ENCODE measurements at places on chromosomes 7 and 10.
A peak's percentile ranks its signal among the peaks of the same experiment; 100 is the strongest.

- no peak overlapping the region for H3K4me3 ChIP-seq
- H3K4me1 ChIP-seq: no peaks in the 10 kb centered on the region
- DNase-seq: no peak
- H3K36me3 ChIP-seq: no peaks in the 10 kb centered on the region
Measured at GRCh38 chr7:90777886-90778285, 181.8 kb downstream of the CDK14 start.

- no peaks in the 10 kb centered on the region for H3K36me3 ChIP-seq
- peaks cover 4% of the 10 kb centered on the region for H3K4me1 ChIP-seq
- H3K27me3 ChIP-seq: no peaks in the 10 kb centered on the region
- H3K4me3 ChIP-seq: no peak overlapping the region
Measured at GRCh38 chr7:21548491-21548890, 5.7 kb downstream of the DNAH11 start.

DNA sequence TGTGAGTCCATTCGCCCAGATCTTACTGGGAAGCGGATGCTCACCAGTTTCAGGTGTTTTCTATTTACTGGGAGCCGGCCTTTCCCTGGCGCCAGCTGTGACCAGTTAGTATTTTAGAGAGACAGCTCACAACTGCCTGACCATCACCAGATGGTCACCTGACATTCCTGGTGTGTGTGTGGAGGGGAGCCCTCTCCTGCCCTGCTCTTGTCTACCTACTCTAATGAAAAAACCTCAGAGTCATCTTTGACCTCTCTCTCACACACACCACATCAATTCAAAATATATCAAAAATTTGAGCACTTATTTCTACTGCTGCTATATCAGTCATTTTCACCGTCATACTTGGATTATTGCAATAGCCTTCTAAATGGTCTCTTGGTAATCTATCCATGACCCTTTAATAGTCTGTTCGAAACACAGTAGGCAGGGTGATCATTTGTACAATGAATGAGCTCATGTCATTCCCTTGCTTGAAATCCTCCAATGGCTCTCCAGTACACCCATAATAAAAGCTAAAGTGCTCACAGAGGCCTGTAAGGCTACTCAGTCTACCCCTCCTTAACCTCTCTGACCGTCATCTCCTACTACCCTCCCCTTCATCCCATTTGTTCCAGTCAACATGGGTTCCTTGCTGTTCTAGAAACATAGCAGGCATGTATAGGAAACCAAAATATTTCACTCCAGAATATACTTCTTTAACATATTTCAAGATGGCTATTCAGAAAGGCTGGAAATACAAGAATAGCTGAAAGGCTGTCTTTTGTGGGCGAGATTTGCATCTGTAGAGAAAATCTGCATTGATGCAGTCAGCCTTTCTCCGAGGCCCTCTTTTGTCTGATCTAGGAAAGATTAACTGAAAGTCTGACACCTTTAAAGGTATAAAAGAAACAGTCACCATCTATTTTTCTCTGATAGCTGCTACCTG is 17.5 kb upstream of the NT5C3A start:
- no peak overlapping the region for H3K27ac ChIP-seq
- no peak for DNase-seq
- no peaks in the 10 kb centered on the region for H3K27me3 ChIP-seq
- H3K4me3 ChIP-seq: no peak overlapping the region

DNA sequence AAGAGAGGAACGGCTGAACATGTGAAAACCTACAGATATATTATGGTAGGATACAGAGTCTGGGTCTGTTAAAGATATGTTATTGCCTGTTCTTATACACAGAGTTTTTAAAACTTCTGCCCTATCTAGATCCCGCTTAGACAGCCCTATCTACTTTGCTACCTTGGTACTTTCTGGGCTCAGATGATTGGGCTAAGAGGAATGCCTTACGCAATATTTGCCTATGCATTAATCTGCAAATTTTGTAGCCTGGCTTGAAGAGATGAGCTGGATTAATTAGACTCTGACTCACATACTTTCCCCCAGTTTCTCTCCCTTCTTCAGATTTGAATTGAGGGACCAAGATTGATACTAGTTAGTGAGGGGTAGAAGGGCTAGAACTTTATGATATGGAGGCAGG is 33.6 kb upstream of the A1CF start:
- H3K27ac ChIP-seq: no peak overlapping the region
- H3K27me3 ChIP-seq: no peaks in the 10 kb centered on the region
- no peaks in the 10 kb centered on the region for H3K36me3 ChIP-seq
- no peak overlapping the region for H3K4me3 ChIP-seq
- H3K4me1 ChIP-seq: no peaks in the 10 kb centered on the region

- H3K27ac ChIP-seq: peak overlapping the region; percentile 78
- no peaks in the 10 kb centered on the region for H3K4me1 ChIP-seq
- H3K4me3 ChIP-seq: no peak overlapping the region
Measured at GRCh38 chr7:130891254-130892094, 157.5 kb upstream of the KLF14 start.

DNA sequence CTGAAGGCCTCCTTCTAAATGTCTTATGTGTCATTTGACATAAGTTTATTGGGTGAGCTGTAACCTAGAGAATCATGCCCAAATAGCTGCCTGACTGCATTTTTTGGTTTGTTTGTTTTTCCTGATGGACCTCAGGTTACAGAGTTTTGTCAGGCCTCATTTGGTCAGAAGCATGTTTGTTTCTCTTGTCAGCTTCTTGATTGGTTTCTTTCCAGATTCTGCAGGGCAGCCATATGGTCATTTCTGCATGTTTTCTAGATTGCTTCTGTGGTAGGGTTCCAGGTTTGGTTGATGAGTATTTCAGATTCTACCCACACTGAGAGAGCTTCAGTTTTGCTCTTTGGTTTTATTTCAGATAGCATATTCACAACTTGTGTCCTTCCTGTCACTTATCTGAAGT is 28.0 kb downstream of the GLCCI1 start:
- H3K4me1 ChIP-seq: no peaks in the 10 kb centered on the region
- H3K27me3 ChIP-seq: no peaks in the 10 kb centered on the region
- DNase-seq: no peak
- no peak overlapping the region for H3K27ac ChIP-seq

- no peaks in the 10 kb centered on the region for H3K36me3 ChIP-seq
- no peak for DNase-seq
- no peak overlapping the region for H3K27ac ChIP-seq
- no peaks in the 10 kb centered on the region for H3K4me1 ChIP-seq
- H3K27me3 ChIP-seq: no peaks in the 10 kb centered on the region
- H3K4me3 ChIP-seq: no peak overlapping the region
Measured at GRCh38 chr7:108181073-108181985, 51.2 kb upstream of the LAMB4 start.

DNA sequence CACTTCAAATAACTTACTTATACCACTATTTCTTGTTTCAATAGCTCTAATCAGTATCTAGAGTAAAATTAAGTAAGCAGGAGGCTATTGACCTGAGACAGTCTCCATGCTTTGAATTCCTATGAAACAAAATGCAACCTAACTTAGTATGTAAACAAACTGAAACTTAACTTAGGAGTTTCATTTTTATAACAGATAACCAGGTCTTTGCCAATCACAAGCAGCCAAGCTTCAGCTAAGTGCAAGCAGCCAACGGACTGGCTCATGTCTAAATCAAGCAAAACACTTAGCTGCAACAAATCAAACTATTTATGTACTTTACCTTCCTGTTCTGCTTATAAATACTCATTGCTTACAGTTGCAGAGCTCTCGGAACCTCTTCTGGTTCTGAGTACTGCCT is 4.4 kb upstream of the GSTK1 start:
- H3K27me3 ChIP-seq: no peaks in the 10 kb centered on the region
- no peak overlapping the region for H3K4me3 ChIP-seq
- H3K4me1 ChIP-seq: peaks cover 4% of the 10 kb centered on the region
- no peak for DNase-seq

DNA sequence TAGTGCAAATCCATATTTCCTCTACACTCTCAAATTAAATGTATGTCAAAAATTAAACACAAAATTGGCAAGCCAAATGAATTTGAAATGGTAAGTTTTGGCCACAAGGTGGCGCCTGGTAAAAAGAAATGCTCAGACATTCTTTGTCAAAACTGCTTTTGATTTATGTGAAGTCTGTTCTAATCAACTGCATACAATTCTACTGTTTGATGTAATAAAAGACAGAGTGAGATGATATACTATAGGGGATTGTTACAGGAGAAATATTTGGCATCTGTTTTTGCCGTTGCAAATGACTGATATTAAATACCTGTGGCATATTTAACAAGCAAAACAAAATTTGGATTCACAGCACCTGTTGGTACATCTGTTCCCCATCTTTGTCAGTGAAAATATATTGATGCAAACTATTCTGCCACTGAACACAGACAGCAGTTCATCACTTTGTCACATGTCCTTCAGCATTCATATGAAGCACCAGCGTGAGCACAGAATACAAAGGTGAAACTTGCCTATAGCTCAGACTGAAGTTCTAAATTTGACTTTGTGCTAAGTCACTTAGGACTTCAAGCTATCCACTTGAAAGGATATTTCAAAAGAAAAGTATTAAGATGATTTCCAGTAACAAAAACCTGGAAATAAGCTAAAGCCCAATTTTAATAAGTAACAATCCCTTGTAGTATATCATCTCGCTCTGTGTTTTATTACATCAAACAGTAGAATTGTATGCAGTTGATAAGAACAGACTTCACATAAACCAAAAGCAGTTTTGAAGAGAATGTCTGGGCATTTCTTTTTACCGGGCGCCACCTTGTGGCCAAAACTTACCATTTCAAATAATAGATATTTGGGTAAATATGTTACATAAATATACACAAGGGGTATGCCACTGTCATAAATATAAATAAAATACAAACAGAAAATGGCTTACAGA is 10.2 kb upstream of the CH25H start:
- no peak overlapping the region for H3K4me3 ChIP-seq
- peaks cover 6% of the 10 kb centered on the region for H3K4me1 ChIP-seq

- H3K27ac ChIP-seq: no peak overlapping the region
- DNase-seq: no peak
- no peaks in the 10 kb centered on the region for H3K4me1 ChIP-seq
- H3K27me3 ChIP-seq: no peaks in the 10 kb centered on the region
- H3K36me3 ChIP-seq: peaks cover 38% of the 10 kb centered on the region
Measured at GRCh38 chr7:30446266-30446665, 32.3 kb downstream of the NOD1 start.

GRCh38 chr10:110221721-110222261 is 14.4 kb downstream of the MXI1 start:
- no peaks in the 10 kb centered on the region for H3K36me3 ChIP-seq
- no peaks in the 10 kb centered on the region for H3K27me3 ChIP-seq
- DNase-seq: peak; percentile 95

GRCh38 chr7:102412548-102412947 is 16.4 kb downstream of the PRKRIP1 start:
- no peak for DNase-seq
- H3K27ac ChIP-seq: no peak overlapping the region
- peaks cover 9% of the 10 kb centered on the region for H3K4me1 ChIP-seq
- no peaks in the 10 kb centered on the region for H3K27me3 ChIP-seq
- H3K36me3 ChIP-seq: peaks cover 48% of the 10 kb centered on the region

- no peaks in the 10 kb centered on the region for H3K4me1 ChIP-seq
- H3K27ac ChIP-seq: peak within 1 kb of the TSS; percentile 64
- no peaks in the 10 kb centered on the region for H3K36me3 ChIP-seq
- no peaks in the 10 kb centered on the region for H3K27me3 ChIP-seq
- peak within 1 kb of the TSS; percentile 45 for H3K4me3 ChIP-seq
Measured at GRCh38 chr7:93117852-93118530, at the start of gene SAMD9. Gene SAMD9, minus strand, starts transcription at chr7:93117979. Its CDS starts 11,882 bp downstream, at chr7:93106097.

DNA sequence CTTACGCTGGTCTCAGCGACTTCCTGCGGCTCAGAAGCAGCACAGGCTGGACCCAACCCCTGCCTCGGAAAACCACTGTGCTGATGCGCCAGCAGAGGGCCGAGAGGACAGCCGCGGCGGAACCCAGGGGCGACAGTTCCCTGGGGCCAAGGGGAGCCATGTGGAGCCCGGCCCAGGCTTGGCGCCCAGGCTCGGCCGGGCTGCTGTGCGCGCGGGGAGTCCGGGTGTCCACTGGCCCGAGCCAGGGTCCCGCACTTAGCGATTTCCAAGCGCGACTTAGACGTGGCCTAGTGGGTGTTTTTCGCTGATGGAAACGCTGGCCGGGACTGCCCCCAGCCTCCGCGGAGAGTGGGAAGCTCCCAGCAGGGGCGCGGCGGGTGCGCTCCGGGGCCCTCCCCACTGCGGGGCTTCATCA is 18.6 kb upstream of the ZNF32 start:
- H3K4me3 ChIP-seq: peak overlapping the region; percentile 44
- no peaks in the 10 kb centered on the region for H3K4me1 ChIP-seq
- peaks cover 3% of the 10 kb centered on the region for H3K27me3 ChIP-seq

DNA sequence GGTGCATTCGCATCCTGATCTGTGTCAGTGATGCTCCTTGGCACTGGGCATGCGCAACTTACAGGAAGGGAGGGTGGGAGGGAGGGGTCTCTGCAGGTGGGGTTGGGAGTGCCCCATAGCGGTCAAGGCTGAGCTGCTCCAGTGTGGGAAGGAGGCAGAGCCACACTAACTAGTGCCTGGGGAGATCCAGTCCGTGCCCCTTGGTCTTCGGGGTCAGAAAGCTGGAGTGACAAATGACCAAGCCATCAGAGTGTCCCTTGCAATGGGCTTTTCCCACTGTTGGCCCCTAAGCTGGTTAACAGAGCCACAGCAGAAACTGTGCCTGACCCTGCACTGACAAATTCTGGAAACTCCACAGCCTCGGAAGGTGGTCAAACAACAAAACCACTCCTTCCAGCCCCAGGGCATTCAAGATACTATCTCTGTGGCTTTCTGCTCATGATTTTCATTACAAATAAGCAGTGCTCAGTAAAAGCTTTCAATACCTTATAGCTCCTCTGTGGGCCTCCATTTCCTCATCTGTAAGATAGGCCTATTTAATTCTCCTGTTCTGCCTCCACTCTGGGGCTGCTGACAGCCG is 138.1 kb upstream of the UNC5B start:
- no peaks in the 10 kb centered on the region for H3K36me3 ChIP-seq
- no peaks in the 10 kb centered on the region for H3K27me3 ChIP-seq
- H3K27ac ChIP-seq: no peak overlapping the region
- no peak overlapping the region for H3K4me3 ChIP-seq
- DNase-seq: no peak
- H3K4me1 ChIP-seq: no peaks in the 10 kb centered on the region

- H3K4me3 ChIP-seq: no peak overlapping the region
- no peaks in the 10 kb centered on the region for H3K27me3 ChIP-seq
- no peaks in the 10 kb centered on the region for H3K4me1 ChIP-seq
- H3K27ac ChIP-seq: no peak overlapping the region
- no peaks in the 10 kb centered on the region for H3K36me3 ChIP-seq
- DNase-seq: no peak
Measured at GRCh38 chr7:95261895-95262415, 62.4 kb downstream of the PON1 start.

GRCh38 chr10:19426034-19426433 is 377.4 kb downstream of the MALRD1 start:
- no peak for DNase-seq
- H3K4me1 ChIP-seq: no peaks in the 10 kb centered on the region
- no peaks in the 10 kb centered on the region for H3K27me3 ChIP-seq
- H3K36me3 ChIP-seq: no peaks in the 10 kb centered on the region

- H3K27me3 ChIP-seq: no peaks in the 10 kb centered on the region
- peaks cover 73% of the 10 kb centered on the region for H3K36me3 ChIP-seq
- H3K27ac ChIP-seq: peak overlapping the region; percentile 78
- H3K4me3 ChIP-seq: no peak overlapping the region
Measured at GRCh38 chr10:122234416-122234815, 36.7 kb upstream of the BTBD16 start.

- H3K36me3 ChIP-seq: peaks cover 16% of the 10 kb centered on the region
- DNase-seq: no peak
- H3K27me3 ChIP-seq: no peaks in the 10 kb centered on the region
- no peak overlapping the region for H3K4me3 ChIP-seq
- H3K27ac ChIP-seq: no peak overlapping the region
Measured at GRCh38 chr10:92354587-92354986, 63.6 kb downstream of the MARCHF5 start.

GRCh38 chr10:107806026-107806425 is 641.5 kb upstream of the SORCS1 start:
- DNase-seq: no peak
- no peaks in the 10 kb centered on the region for H3K27me3 ChIP-seq
- H3K4me3 ChIP-seq: no peak overlapping the region
- no peaks in the 10 kb centered on the region for H3K36me3 ChIP-seq
- H3K27ac ChIP-seq: no peak overlapping the region

Measured in right atrium auricular region (tissue), 2 donors.